ENCODE measurements at places on chromosomes 12 and 14.

GRCh38 chr12:31961137-31961536 is 1.9 kb downstream of the RESF1 start:
- no peak overlapping the region for H3K4me3 ChIP-seq
- no peaks in the 10 kb centered on the region for H3K27me3 ChIP-seq
- DNase-seq, result no peak
- H3K36me3 ChIP-seq, result peaks cover 14% of the 10 kb centered on the region
- H3K4me1 ChIP-seq, result peaks cover 9% of the 10 kb centered on the region

DNA sequence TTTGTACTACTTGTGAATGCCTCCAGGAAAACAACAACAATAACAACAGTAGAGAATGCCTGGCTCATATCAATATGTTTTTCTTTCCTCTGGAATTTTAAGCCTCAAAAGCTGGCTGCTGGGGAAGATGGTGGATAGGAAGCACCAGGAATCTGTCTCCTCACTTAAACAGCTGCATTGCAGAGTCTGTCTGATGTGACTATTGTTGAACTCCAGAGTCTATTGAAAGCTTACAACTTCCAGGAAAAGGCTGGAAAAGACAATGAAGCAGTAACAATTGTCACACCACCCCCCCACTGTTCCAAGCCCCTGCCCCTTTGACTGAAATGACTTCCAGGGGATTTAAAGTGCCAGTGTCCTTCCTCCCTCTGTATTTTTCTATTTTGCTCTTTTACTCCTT is 309.7 kb downstream of the BMP4 start:
- H3K4me1 ChIP-seq, result no peaks in the 10 kb centered on the region
- no peak overlapping the region for H3K27ac ChIP-seq
- H3K36me3 ChIP-seq, result no peaks in the 10 kb centered on the region
- no peaks in the 10 kb centered on the region for H3K27me3 ChIP-seq
- no peak overlapping the region for H3K4me3 ChIP-seq
- DNase-seq, result no peak

DNA sequence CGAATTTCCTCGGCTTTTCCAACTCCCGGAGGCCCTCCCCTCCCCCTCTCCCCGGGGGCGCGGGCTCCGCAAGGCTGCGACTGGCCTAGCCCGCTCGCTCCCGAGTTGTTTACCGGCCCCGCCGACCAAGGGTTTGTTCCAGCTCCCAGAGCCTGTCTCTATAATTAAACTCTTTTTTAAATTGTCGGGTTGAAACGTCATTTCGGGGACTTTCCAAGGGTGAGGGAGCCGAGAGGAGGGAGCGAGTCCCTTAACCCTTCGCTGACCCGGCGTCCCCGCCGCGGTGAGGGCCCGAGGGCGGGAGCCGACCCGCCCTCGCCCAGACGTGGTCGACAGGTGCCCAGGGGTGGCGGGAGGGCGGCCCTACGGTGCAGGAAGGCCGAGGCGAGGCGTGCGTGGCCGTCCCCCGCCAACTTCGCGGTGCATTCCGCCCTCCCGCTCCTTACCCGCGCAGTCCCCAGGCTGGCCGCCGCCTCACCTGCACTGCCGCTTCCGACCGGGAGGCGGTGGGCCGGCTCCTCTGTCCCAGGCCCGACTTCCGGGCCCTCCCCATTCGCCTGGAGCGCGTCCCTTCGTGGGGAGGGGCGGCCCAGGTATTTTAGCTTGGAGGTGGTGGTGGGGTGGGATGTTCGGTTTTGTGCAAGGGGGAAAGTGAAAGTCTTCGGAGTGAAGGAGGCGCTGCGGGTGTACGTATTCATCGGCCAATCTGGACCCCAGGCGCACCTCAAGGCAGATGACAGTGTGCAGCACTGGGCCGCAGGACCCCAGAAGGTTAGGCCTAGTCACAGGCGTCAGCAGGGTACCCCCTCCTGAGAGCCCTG is 2.9 kb upstream of the ZFP36L1 start:
- H3K4me3 ChIP-seq, result peak overlapping the region; percentile 97
- peak; percentile 89 for DNase-seq
- peaks cover 7% of the 10 kb centered on the region for H3K36me3 ChIP-seq
- no peaks in the 10 kb centered on the region for H3K27me3 ChIP-seq
- peaks cover 10% of the 10 kb centered on the region for H3K4me1 ChIP-seq
- H3K27ac ChIP-seq, result peak overlapping the region; percentile 100

DNA sequence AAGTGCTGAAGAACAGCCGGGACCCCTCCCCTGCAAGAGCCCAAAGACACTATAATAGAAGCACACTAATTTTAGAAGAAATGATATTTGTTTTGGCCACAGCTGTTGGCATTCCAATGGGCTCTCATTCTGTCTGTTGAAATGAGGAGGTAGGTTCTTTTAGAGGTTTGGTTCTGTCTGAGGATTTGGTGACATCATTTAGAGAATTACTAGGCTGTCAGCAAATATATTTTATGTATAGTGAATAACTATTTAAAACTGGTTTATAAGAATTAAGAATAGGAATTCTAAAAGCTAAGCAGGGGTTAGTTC is 200.7 kb upstream of the SLC38A2 start:
- no peaks in the 10 kb centered on the region for H3K4me1 ChIP-seq
- no peak for DNase-seq
- no peaks in the 10 kb centered on the region for H3K27me3 ChIP-seq

DNA sequence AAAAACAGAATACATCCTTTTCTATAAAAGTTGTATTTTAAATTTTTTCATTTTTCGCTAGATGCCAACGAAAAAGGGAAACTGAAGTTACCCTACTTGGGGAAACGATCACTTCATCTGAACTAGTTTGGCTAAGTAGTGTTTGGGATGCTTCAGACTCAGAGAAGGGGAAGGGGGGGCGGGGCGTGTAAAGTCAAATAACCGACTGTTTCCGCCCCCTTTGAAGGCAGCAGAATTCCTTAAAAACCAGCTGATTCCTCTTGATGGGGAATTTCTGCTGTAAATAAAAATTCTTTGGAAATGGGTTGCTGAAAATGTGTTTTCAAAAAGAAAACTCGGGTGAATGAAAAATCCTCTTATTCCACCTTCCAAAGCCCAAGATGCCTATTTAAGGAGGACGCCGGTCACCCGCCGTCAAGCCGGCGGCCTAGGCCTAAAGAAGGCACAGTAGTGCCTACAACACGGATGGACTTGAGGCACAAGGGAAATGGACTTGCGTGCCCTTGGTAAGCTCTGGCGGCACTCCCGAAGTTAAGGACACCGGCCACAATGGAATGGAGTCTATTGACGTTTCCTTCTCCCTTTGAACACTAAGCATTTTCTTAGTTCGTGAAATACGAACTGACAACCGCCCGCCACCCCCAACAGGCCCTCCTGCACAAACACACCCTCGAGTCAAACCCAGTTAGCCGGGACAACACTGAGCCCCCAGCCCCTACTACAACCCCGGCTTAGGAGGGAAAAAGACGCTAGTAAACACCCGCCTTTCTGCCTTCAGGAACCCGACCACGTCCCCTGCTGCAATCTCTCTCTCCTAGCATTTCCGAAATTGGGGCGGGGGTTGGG is 1.9 kb downstream of the ATXN2 start:
- peak overlapping the region; percentile 100 for H3K27ac ChIP-seq
- peaks cover 2% of the 10 kb centered on the region for H3K4me1 ChIP-seq
- no peaks in the 10 kb centered on the region for H3K27me3 ChIP-seq
- H3K36me3 ChIP-seq, result no peaks in the 10 kb centered on the region

DNA sequence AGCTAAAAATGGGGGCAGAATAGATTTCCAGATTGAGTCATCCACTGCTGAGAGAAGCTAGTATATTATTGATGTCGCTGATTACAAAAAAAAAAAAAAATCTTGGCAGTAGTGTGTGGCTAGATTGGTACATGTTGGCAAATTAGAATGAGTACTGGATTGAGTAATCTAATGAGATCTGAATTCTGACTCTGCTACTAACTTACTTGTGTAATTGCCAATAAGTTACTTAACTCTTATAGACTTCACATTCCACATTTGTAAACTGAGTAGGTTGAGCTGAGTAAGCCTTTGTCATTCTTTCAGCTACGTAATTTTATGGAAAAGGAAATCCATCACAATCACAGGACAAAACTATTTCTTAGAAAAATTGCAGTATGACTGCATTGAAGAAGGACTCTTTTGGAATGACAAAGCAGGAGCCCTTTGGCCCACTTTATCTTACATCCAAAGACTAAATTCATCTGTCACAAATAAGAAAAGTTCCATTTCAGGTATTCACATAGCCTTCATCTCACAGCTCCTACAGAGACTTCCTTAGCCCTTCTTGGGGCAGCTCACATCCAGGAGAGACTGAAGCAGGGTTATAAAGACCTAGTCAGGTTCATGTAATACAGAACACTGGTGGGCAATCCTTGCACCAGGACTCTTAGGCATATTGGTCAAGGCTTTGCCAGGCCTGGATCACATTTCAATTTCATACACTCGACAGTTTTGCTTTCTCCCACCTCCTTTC is 197.3 kb upstream of the CPNE8 start:
- H3K27ac ChIP-seq, result no peak overlapping the region
- H3K4me1 ChIP-seq, result no peaks in the 10 kb centered on the region
- no peaks in the 10 kb centered on the region for H3K27me3 ChIP-seq
- H3K4me3 ChIP-seq, result no peak overlapping the region
- DNase-seq, result no peak

DNA sequence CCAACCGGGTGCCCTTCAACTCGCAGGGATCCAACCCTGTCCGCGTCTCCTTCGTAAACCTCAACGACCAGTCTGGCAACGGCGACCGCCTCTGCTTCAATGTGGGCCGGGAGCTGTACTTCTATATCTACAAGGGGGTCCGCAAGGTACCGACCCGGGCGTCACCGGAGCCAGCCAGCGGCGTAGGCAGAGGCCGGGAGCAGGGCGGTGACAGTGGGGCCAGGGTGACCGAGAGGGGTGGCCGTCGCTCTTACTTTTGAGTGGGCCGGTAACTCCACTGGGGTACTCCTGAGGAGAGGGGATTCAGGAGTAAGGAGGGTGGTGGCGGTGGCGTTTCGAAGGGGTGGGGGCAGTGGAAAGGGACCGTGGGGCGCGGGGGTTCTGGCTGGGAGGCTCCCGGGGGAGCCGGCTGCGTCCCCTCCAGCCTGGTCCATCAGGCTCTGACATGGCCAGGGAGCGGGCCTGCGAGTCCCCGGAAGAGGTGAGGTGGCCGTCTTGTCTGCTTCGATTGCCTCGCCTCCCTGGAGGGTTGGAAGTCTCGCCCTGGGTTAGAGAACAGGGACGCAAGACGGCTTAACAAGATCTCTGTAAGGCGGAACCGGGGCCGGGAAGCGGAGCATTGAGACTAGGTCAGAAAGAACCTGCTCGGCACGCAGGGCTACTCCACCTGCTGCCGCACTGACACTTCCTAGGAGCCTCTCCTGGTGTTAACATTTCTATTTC is 491 bp downstream of the WDR20 start:
- peaks cover 2% of the 10 kb centered on the region for H3K36me3 ChIP-seq
- peak overlapping the region; percentile 98 for H3K4me3 ChIP-seq
- peak overlapping the region; percentile 81 for H3K27ac ChIP-seq
- peak; percentile 51 for DNase-seq
- no peaks in the 10 kb centered on the region for H3K4me1 ChIP-seq

- DNase-seq, result no peak
- H3K36me3 ChIP-seq, result no peaks in the 10 kb centered on the region
- no peaks in the 10 kb centered on the region for H3K27me3 ChIP-seq
Measured at GRCh38 chr12:4700621-4701026, 19.6 kb upstream of the GALNT8 start.

DNA sequence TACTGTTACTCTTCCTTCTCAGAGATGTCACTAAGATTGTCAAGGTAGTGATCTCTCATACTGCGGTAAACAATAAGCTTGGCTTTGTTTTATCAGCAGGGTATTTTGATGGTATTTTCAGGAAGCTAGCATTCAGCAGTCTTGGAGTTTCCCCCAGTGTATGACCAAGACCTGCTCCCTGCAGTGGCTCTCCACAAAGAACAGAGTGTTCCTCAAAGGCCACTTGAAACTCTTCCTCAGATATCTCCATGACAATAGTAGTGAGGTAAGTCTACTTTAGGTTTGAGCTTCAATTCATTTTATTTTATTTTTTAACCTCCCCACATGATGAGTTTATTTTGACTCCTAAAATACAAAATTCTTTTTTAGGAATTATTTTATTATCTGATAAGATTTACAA is 74.0 kb upstream of the G2E3 start:
- H3K36me3 ChIP-seq, result no peaks in the 10 kb centered on the region
- no peak overlapping the region for H3K4me3 ChIP-seq
- H3K27me3 ChIP-seq, result no peaks in the 10 kb centered on the region
- no peak overlapping the region for H3K27ac ChIP-seq
- H3K4me1 ChIP-seq, result no peaks in the 10 kb centered on the region

DNA sequence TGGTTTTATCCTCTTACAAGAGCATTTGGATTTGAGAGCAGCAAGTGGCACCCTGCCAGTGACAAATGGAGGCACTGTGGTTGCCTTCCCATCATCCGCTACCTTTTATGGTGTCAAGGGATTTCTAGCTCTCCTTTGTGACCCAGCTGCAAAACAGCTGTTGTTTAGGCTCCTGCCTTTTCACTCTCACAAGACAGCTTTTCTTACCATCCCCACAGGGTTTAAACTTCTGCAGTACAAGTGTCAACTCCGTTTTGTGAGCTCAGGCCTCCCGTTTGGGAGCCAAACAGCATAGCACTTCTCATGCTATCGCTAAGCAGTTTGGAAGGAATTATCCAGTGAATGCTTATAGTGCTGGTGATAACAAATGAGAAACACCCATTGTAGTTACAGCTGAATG is 331.4 kb downstream of the TMTC2 start:
- no peak overlapping the region for H3K27ac ChIP-seq
- no peaks in the 10 kb centered on the region for H3K4me1 ChIP-seq
- no peaks in the 10 kb centered on the region for H3K36me3 ChIP-seq
- H3K27me3 ChIP-seq, result no peaks in the 10 kb centered on the region
- H3K4me3 ChIP-seq, result no peak overlapping the region
- no peak for DNase-seq

DNA sequence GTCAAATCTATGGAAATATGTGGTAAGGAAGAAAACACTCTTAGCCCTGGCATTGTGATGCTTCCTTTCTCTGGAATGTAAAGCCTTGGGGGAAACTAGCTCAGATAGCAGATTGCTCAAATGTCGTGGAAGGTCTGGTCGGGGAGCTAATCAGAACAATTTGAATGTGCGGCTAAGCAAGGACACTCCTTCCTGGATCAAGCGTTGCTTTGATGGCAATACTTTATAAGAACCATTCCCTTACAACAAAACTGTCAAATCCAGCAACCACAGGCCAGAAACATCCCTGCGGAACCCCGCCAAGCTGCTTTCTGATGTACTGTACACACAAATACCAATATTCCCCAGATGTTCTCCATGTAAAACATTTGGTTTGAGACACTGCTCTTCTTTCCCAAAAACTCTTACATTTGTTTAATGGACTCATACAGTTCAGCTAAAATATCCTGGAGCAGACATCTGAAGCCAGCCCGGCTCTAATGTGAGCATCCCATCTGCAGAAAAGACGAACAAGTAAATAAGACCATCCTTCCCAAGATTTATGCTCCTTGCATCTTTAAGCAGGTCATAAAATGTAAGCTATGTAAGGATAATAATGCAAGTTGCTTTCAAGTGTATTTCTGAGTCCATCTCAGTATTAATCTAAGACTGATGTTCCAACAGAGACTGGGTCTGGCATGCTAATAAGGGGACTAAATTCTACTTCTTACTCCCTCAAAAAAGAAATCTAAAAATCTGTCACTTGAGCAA is 20.2 kb downstream of the NUAK1 start:
- peaks cover 20% of the 10 kb centered on the region for H3K36me3 ChIP-seq
- H3K4me3 ChIP-seq, result no peak overlapping the region
- peak; percentile 79 for DNase-seq
- no peaks in the 10 kb centered on the region for H3K27me3 ChIP-seq
- H3K4me1 ChIP-seq, result peaks cover 26% of the 10 kb centered on the region
- H3K27ac ChIP-seq, result no peak overlapping the region

- no peak overlapping the region for H3K4me3 ChIP-seq
- H3K4me1 ChIP-seq, result no peaks in the 10 kb centered on the region
- DNase-seq, result no peak
- no peaks in the 10 kb centered on the region for H3K27me3 ChIP-seq
Measured at GRCh38 chr12:110059651-110060000, 11.3 kb upstream of the C12orf76 start.

Data from trophoblast cell (in vitro differentiated cells and primary cell).